NCI-H187 treated with DMSO at 0.1 percent for 48 hours (cell line): ENCODE measurements at places on chromosomes 3 and 15.

DNA sequence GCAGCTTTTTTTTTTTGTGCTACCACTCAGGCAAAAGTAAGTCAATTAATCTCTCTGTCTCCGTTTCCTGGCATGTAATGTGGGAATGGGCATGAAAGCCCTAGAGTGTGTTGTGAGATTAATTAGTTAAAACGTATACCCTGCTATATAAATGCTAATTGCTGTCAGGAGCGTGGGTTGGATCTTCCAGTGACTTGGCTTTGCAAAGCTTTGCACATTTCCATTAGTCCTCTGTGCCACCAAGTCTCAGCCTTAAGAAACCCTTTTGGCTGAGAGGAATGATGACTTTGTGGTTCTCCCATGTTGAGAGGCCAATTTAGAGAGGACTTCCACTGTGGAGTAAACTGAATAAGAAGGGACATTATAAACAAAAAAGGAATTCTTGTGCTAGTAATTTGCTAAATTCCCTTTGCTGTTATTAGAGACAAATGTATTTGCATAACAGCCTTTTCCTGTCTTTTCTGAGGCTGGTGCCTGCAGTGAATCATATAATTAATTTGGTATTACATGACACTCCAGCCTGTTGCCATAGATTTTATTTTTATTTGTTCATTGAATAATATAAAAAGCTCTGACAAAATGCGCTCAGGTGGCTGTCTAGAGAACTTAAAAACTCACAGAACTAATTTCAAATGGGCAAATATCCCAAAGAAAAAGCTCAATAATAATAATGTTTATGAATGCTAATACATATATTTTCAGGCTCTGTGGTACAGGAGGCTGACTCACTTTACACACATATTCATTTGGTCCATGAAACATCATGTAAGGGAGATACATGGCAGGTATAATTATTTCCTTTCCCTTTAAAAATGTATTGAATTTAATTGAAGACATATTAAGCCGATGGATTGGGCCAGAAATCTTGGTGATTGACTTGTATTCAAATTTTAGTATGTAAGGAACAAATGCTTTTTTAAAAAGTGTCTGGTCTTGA is 82.7 kb downstream of the IL1RAP start:
- DNase-seq = no peak

DNA sequence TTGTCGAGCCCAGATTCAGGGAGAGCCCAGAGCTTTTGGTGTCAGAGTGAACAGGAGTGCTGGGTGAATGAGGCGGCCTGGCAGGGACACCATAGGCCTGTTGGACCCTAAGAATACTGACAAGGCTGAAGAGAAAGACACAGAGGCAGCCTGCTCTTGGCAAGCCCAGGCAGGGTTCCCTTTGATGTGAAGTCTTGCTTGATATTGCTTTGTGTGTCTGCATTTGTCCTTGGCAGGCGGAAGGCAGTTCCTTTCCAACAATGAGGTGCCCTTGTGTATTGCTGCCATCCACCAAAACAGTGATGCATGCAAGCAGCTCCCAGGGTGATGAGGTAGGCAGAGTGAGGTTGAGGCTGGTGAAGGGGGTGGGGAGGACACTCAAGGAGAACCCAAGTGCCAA is 152.7 kb upstream of the TSC22D2 start:
- DNase-seq = no peak

- no peak for DNase-seq
Measured at GRCh38 chr3:40178012-40178594, 131.4 kb upstream of the EIF1B start.

DNA sequence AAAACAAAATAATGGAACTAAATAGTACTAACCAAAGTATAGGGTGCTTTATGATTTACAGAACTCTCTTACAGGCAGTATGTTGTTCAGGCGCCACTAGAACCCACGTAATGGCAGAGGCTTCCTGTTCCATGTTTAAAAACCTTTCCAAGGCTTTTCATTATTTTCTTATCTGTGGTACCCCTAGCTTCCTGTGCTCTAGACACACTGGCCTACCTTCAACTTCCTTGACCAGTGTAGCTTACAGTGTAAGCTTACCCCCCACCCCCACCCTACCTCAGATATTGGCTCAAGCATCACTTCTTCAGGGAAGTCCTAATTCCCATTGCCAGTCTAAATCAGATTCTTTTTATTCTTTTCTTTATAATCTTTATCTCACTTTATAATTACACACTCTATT is 2.9 kb downstream of the NR2C2 start:
- no peak for DNase-seq

- no peak for DNase-seq
Measured at GRCh38 chr15:63858881-63859280, 25.1 kb upstream of the HERC1 start.

GRCh38 chr15:66253418-66254088 is at the start of gene MEGF11:
Gene MEGF11 (minus strand): TSS chr15:66253750. CDS start chr15:66128403, 125,347 bp downstream.
- DNase-seq = no peak

DNA sequence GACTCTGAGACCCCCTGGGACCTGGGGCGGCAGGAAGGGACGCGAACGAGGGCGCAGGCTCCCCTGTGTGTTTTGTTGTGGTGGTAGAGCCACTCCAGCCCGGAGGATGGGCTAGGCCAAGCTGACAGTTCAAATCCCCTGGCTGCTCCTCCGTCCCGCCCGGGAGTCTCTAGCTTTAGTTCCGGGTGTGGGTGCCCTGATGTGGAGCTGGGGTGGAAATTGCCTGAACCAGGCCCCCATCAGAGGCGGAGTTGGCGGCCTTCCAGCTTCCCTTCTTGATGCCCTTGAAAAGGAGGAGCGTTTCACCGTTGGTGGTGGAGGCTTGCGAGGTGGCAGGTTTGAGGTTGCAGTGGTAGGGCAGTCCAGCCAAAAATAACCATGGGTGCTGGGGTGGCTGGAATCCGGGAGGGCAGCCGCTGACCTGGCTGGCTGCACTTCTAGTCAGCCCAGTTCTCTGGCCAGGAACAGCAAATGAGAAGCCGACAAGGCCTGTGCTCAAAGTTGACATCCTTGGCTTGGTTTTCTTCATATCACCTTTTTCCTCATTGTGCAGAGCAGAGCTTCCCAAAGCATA is 817 bp downstream of the CLK3 start:
- no peak for DNase-seq

DNA sequence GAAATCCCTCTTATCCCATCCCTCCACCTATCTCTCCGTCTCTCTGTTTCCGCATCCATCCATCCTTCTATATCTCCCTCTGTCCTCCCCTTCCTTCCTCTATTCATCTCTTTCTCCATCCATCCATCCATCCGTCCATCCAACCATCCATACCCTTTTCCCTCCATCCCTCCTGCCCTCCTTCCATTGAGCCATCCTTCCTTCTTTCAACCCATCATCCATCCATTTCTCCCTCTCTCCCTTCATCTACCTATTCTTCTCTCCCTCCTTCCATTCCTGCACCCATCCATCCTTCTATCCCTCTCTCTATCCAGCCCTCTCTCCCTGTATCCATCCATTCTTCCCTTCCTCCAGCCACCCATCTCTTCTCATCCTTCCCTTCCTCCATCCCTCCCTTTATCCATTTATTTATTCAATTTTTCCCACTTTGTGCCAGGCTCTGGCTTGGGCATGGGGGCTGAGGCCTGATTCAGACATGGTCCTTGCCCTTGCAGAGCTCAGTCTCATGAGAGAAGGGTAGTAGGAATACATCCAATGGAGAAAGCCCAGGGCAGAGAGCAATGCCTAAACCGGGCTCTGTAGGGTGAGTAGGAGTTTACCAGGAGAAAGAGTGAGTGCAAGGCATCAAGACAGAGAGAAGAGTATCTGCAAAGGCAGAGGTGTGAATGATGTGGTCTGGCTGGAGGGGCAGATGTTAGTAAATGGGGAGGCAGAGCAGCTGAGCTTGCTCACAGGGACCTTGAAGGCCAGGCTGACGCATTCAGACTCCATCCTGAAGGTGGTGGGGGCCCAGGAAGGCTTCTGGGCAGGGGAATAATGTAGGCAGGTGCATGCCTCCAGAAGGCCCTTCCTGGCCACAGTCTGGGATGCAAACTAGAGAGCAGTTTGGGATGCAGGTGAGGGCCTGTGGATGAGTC is 19.5 kb upstream of the FBLN2 start:
- no peak for DNase-seq

GRCh38 chr3:81666502-81667121 is 94.8 kb downstream of the GBE1 start:
- DNase-seq = no peak

- DNase-seq = no peak
Measured at GRCh38 chr15:31082771-31083369, 18.7 kb downstream of the TRPM1 start.

DNA sequence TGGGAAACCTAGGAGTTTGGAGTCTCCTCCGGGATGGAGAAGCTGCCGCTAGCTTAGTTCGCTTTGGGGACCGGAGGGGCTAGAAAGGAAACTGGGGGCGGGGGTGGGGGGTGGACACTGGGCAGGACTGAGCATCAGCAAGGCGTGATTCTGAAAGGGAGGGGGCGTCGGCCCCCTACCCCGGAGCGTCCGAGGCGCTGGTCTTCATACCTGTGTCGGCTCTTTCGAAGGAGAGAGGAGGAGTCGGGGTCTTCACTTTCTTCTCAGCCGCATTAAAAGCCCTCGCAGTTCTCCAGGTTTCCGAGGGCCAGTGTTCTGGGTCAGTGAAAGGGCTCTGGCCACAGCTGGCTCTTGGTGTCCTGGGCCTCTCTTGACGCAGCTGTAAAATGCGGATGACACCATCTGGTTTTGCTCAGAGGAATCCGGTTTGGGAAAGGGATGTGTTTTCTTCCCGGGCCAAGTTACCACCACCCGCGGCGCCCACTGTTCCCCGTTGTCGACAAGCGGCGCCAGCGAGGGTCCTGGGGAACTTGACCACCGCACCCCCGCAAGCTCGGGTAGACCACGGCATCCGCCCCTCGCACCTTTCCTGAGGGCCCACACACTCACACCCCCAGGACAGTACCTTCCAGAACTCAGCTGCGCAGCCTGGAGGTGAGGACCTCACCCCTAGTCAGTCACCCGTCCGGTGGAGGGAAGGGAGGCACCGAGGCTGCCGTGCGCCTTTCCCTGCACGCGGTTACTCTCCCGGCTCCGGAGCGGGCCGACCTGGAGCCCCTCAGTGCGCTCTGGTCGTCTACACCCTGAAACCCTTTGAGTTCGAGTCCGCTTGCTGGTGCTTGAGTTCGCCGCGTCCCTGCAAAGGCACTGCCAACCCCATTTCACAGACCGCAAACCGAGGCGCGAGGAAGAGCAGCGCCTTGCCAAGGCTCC is 660 bp downstream of the CCK start:
- no peak for DNase-seq

DNA sequence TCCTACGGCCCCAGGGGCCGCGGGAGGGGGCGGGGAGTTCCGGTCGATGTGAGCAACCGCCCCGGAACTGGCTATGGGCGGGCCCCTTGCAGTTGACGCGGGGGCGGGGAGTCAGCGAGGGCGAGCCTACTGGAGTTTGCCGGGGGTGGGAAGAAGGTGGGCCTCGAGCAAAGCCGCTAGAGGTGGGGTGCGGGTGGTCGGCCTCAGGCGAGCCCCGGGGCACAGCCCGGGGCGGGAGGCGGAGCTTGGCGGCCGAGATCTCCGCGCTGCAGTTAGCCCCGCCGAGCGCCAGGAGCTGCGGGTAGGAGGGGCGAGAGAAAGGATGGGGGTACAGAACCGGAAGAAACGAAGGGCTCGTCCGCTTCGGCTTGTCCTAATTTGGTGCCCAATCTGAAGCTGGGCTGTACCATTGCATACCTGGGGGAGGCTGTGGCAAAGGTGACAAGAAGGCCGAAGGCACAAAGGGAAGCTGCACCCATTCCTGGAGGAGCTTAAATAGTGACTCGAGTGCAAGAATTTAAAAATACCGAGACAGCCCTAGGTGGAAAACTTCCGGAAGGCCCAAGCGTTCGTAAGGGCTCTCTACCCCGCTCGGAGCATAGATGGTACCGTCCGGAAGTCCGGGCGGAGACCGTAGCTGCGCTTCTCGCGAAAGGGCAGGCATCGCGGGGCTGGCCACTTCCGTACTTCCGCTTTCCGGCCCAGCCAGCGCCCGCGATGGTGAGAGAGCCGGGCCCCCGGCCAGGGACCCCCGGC is at the start of the genes ARPC4 and TADA3:
ARPC4 (plus strand) TSS at position 678 of the 756 bp plus-strand sequence; CDS start at position 718, 40 bp downstream.
TADA3 (minus strand) TSS at position 69 of the 756 bp plus-strand sequence. CDS start 1,007 bp downstream, outside the sequence.
- DNase-seq = peak; percentile 66

DNA sequence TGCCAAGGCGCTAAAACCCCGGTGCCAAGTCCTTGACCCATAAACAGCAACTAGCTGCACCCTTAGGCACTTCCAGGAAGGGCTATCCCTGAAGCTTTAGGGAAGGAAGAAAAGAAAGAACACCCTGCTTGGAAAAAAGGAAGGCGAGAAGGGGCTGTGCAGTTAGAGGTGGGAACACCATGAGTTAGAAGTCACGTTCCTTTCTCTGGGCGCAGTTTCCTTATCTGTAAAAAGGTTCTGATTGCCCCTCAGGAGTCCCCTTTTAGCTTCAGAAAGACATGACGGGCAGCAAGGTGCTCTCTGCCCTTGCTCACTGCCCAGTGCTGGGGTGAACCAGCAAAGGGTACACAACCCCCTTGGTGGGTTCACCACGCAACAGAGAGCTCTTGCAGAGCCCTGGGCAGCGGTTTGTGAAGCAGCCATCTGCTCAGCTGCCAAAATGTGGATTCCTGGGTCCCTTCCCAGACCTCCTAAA is 798 bp downstream of the GCHFR start:
- DNase-seq = no peak

GRCh38 chr3:66038384-66038725 is 363 bp downstream of the MAGI1 start:
- no peak for DNase-seq

DNA sequence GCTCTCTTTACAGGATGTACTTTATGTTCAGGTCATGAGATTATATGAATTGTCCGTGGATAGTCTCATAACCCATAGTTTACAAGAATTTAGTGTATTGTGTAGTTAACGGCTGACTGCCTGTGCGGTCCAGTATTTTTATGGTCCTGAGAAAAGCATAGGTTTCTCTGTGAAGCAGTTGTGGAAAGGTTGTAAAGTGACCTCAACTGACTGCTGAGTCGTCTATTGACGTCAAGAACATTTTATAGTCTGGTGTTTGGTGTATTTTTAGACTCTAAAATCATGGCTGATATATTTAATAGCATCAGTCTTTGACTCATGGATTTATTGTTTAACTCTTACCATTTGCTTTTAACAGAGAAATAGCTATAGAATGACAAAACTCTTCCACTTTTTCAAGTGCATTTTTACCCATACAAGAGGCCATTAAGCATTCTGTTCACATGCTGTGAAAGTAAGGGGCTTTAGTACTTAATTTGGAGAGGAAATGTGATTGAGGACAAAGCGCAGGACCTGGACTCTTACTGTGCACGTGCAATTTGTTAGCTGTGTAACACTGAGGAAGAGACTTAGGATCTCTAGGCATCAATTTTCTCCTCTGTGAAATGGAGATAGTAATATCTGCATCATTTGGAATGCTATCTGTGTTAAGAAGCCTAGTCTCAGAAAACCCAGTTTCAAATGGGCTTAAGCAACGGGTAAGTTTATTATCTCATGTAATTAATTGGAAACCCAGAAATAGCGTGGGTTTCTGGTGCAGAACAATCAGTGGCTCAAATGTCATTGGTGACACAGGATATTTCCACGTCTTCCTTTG is 240.8 kb downstream of the NFKBIZ start:
- DNase-seq = no peak
